ENCODE measurements at places on chromosomes 11 and 22. TPM values are rescaled to one million over a fixed set of nuclear protein-coding genes. Genes with fewer than 3 reads are reported as not detected.

DUSP8 gene
- 18.0 TPM for total RNA-seq

GNAZ gene
- total RNA-seq, result 3.0 TPM

MYO7A gene
- 3.6 TPM for total RNA-seq

PHOX2A gene
- total RNA-seq, result not detected

MIOX gene
- total RNA-seq, result not detected

TMEM191C gene
- 4.0 TPM for total RNA-seq

NAV2 gene
- total RNA-seq, result 44.8 TPM

GGTLC3 gene
- total RNA-seq, result 13.1 TPM

CRACR2B gene
- 34.3 TPM for total RNA-seq

RAG1 gene
- total RNA-seq, result 0.78 TPM

FXYD6 gene
- 59.0 TPM for total RNA-seq

OR52I2 gene
- not detected for total RNA-seq

HTR3B gene
- total RNA-seq, result not detected

C11orf16 gene
- total RNA-seq, result not detected

APOA1 gene
- 5.4 TPM for total RNA-seq

SLC17A6 gene
- not detected for total RNA-seq

SLC6A5 gene
- total RNA-seq, result not detected

PIH1D2 gene
- total RNA-seq, result 1.3 TPM

LIPT2 gene
- total RNA-seq, result 2.1 TPM

CTSW gene
- total RNA-seq, result 17.2 TPM

CECR2 gene
- total RNA-seq, result 7.2 TPM

MN1 gene
- total RNA-seq, result 4.0 TPM

SEC14L2 gene
- total RNA-seq, result 7.1 TPM

Data from upper lobe of right lung (tissue), 1 donor.